ENCODE measurements at places on chromosomes 4 and X.

DNA sequence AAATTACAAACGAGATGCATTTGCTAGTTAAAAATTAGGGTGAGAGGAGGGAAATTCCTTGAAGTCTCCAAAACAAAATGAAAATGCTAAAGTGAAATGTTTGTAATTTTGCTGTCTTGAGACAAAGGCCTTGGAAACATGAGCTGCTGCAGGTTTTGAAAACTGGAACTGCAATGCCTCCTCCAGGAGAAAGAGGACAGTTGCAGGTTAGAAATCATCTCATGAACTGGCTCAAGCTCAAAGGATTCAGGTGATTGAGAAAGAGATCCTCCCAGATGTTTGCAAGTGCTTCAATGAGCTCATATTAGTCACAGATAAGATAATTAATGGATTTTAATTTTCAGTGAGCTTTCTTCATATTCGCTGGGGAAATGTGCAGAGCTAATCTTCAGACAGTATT, 32.4 kb downstream of the SMPX start:
- peak; percentile 50 for DNase-seq

- DNase-seq, result no peak
Observed at GRCh38 chr4:128284317-128284716, 3.3 kb downstream of the PGRMC2 start.

DNA sequence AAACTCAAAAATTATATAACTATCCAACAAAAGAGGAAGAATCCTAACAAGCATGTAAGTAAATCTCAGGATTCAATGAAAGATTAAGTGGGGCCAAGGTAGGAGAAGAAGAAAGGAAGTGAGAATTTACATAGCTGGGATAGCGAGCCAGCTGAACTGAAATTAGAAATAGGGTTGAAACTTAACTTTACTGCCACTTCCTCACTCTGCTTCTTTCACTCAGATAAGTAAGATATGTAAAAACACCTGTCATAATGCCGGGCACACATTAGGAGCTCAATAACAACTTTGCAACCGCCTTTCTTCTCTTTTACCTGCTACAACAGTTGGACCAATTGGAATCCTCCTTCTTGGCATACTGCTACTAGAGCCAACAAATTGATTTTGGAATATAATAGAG, 129.4 kb downstream of the CNKSR2 start:
- no peak for DNase-seq

DNA sequence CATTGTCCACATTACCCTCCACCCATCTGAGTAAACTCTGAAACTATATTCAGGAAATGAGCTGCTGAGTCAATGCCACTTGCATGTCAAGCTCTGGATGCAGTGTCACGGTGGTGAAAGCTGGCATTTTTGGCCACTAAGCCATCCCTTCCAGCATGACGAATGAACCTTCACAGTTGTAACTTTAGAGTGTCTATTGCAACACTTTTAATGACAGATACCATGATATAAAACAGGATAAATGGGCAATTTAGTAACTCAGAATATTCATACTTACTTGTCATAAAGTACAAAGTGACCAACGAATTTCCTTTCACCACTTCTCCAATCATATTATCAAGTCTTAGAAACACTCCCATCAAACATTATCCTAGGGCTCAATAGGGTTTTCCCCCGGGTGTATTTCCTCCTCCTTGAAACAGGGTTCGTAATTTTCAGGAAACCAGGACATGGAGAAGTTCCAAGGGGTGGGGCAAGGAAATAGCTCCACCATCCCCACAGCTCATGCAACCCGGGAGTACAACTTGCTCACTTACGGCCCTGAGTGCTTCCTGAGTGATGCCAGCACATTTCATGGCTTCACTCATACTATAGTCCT, 73.1 kb downstream of the MTHFD2L start:
- peak; percentile 94 for DNase-seq

- peak; percentile 70 for DNase-seq
Observed at GRCh38 chrX:3184176-3184930, 143.1 kb downstream of the ARSF start.

- DNase-seq, result no peak
Observed at GRCh38 chrX:76434103-76434741, 6.7 kb downstream of the MAGEE1 start.

DNA sequence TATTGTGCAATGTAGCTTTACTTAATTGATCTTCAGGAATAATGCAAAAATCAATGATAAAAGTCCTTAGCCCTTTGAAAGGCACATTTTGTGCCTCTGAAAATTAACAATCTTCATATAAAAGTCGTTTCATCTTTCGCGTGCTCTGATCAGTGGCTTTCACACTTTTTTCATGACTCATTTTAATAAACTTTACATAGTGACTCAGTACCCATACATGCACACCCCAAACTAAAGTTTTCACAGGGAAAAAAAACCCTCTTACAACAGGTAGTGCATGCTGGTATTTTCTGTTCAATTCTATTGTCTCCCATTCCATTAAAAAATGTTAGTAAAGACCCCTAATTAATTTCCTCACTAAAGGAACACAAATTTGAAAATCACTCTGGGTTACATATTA, 21.5 kb downstream of the RWDD4 start:
- peak; percentile 40 for DNase-seq

DNA sequence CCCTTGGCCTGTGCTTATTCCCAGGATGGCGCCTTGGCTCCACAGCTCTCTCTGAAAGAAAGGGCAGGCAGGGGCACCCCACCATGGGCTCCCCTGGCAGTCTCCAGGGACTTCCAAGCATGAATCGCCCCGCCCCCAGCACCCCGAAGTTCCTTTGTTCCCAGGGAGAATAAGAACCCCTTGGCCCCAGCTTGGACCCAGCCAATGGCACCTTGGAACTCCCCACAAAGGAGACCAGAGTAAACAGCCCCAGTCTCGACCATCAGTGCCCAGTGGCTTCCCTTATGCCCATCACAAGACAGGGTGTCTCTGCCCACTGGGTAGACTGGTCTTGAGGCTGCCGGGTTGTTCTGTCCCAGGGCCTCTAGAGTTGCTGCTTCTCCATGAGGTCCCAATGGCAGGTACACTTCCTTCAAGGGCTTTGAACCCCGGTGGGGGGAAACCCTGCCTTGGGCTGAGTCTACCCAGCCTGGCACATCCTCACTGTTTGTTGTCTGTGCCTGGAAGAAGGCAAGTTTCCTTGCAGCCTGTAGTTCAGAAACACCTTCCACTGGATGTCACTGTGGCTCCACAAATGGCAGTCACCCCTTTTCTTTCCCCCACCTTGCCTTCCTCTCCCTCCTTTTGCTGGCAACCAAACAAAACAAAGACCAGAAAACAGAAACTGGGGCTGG, 30.8 kb downstream of the NBDY start:
- no peak for DNase-seq

- DNase-seq, result no peak
Observed at GRCh38 chr4:38993683-38994082, 38.5 kb downstream of the TMEM156 start.

- DNase-seq, result peak; percentile 27
Observed at GRCh38 chrX:31266203-31267076, 194.6 kb upstream of the FTHL17 start.

GRCh38 chr4:165443276-165443675, 64.5 kb downstream of the CPE start:
- DNase-seq, result no peak

DNA sequence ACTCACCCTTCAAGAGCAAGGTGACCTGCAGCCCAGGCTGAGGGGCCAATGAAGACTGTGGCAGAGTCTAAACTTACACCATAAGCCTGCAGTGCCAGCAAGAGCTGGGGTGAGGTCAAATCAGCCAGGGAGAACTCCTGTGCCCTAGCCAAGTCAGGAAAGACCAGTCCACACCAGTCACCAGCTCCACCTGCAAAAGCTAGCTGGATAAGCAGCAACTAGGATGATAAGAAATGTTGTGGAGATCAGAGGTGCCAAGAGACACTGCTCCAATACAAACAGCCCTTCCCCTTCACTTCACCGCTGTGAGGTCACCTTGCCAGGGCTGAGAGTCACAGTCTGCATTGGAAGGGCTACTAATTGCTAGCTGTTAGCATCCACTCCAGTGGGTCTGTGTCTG, 31.3 kb downstream of the NIPAL1 start:
- no peak for DNase-seq

DNA sequence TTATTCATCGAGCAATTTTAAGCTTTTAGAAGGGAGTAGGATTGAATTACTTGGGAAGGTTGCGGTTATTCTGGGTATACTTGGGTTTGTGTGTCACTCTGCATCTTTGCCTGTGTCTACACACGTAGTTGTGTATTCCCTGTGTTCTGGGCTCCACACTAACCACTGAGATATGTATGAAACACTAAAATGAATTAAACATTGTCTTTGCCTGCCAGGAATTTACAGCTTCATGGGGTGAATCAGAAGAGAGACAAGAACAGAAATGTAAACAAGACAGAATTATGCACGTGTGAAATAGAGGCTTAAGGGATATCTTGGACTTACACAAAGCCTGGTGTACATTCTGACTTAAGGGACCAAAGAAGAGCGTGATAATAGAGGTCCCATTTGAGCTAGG, 228.5 kb downstream of the AFF2 start:
- DNase-seq, result peak; percentile 12

DNA sequence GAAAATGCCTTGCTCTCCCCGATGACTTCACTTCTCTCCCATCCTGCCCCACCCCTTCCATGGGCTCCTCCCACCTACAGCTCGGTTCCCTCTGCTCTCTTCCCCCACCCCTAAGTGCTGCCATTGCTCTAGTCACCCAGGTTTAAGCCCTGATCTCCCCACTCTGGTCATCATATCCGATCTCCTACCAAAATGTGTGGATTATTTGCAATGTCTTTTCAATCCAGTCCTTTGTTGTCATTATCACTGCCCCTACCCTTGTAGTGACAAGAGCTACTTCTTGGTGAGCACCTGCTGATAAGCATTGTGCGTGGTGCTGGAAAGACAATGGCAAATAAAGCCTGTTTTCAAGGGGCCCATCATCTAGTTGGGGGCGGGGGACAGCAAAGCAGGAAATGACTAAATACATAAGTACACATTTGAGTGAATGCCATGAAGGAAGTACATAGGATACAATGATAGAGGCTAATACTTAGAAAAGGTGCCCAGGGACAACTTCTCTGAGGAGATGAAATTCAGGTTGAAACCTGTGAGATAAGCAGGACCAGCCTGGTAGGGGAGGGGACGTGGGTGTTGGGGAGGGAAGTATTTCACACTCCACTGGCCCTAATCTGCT, 63.8 kb downstream of the DLG3 start:
- DNase-seq, result peak; percentile 29

DNA sequence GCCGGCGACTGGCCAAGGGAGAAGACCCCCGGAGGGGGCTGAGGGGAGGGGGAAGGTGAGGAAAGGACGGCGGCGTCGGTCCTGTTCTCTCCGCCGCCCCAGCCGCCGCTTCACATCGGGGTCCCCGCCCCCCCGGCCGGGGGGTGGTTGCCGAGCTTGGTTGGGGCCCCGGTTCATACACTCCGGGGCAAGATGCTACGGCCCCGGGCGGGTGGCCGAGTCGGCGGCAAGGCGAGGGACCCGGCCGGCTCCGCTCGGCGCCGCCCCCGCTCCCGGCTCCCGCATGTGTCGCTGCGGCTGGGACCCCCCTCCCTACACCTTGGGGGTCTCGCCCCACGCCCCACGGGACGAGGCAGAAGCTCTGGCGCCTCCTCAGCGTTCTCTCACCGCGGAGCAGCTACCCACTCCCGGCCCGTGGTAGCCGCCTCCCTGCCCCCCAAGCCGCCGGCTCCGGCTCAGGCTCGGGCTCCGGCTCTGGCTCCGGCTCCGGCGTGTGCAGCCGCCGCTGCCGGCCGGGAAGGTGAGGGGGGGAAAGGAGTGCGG, 461 bp downstream of the FBXW7 start:
- no peak for DNase-seq

DNA sequence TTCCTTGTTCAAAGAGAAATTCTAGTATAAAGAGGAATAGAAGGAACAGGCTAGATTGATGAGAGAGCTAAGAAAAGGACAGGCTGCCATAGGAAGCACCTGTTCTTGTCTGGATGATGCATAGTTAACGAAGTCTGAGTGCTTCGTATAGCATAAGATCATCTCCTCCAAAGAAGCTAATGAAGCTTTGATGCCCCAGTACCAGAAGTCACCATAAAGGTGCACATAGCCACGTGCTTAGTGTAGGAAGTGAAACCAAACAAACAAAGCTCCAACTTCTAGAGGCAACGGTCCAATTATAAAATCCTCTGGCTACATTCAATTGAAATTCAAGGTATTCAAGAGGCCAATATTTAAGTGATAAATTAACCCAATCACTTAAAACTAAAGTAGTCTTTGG, 31.0 kb downstream of the AFAP1 start:
- no peak for DNase-seq

DNA sequence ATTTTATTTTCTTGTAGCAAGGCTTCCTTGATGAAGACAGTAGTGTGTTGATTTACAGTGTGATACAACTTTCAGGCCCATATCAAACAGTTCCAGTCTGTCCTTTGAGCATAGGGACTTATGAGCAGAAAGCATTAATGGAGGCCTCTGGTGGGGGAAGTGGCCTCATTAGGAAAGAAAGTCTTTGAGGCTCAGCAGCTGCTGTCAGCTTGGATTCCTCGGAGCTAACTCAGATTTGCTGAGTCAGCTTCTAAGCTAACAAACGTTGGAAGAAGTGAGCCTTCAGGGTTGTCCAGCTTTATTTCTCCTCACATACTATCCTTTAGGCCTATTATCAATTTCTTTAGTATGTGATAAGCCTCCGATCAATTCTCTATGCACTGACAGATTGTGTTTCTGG, 15.8 kb upstream of the SFRP2 start:
- peak; percentile 28 for DNase-seq

- DNase-seq, result no peak
Observed at GRCh38 chr4:184384810-184385557, 89.4 kb downstream of the IRF2 start.
